Tibial artery (tissue), 4 donors: ENCODE measurements at places on chromosomes 12 and 14.

DNA sequence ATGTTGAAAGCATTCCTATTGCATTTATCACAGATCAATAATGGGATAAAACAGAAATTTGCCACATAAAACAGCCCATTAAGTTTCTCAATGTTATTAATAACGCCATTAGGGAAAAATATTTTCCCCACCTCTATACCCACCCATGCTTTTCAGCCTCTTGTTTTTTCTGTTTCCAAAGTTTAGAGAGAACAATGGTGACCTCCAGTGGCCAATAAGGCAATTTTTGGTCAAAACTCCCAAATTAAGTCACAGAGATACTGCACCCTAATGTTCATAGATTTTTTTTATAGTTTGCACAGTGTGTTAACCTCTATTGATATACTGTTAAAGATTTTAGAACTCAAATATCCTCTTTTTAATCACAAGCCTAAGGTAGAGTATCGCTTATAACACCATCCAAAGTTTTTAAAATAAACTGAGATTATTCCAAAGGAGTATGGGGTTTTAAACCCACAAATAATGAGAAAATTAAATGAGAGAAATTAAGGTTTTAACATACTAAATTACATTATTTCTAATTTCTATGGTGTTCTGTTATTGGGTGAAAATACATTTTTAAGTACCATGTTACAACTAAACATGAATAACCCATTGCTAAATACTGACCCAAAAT, 184.7 kb upstream of the DCN start:
- DNase-seq: no peak

- no peak for DNase-seq
These were observed 158.5 kb downstream of the APAF1 start for GRCh38 chr12:98803468-98804209.

- DNase-seq: peak; percentile 50
These were observed 334.5 kb downstream of the CACNA1C start for GRCh38 chr12:2387103-2387834.

DNA sequence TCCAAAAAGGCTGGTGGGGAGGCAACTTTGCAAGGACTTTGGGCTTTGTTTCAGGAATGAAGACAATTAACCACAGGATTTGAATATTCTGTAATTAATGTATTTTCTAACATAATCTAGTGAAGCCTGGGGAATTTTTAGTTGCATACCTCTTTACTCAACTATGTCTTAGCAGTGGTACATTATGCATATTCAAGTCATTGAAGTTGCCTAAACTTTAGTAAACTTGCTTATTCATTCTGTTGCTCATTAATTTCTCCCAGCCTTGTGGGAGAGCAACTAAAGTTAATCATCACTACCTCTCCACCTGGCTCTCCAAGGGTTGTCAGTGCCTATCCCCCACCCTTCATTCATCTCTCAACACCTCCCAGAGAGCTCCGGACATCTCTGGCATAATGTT, 54.2 kb downstream of the IFNG-AS1 start:
- no peak for DNase-seq

DNA sequence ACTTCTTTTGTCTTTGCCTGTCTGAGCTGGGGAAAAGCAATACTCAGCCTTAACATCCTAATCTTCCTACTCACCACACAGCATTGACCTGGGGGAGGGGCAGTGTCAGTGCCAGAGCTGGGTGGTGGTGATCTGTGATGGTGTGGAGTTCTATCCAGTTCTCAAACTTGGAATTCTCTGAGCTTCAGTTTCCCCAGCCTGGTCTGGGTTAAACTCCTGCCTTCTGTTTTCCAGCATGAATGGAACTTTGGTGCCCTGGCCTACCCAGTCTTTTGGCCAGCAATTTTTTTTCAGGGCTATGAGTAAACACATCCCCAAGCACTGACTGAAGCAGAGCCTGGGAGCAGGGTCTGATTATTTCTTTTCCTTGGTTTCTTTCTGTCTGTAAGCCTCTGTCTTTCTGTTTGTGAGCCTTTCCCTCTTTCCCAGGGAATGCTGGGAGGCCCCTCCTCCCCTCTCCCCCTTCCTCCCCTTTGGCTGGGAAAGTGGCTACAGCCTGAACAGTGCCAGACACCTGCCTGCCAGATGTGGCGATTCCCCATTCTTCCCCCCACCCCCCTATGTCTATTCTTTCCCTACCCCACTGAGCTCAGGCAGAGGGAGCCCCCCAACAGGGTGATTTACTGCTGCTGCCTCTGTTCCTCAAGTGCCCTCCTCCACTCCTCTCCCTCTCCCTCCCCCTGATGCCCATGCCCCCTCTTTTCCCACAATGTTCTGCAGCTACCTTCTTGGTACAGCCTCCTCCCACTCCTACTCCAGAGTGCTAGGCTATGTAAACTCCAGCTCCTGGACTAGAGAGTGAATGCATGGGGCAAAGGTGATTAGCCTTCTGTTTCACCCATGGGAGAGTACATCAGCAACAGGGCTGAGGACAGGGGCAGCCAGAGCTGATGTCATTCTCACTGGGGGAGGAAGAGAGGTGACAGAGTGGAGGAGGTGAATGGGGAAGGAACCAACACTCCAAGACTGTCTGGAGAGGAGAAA, 11.1 kb downstream of the GPR84 start:
- DNase-seq: no peak

- DNase-seq: no peak
These were observed 37.3 kb downstream of the AKAP6 start for GRCh38 chr14:32366256-32366879.
